ENCODE measurements at places on chromosomes 12 and 14.

GRCh38 chr14:53999061-53999488 lies 42.5 kb upstream of the BMP4 start:
- DNase-seq: no peak

- DNase-seq: no peak
Measured at GRCh38 chr12:64685050-64685449, 74.2 kb downstream of the GNS start.

GRCh38 chr12:112599871-112600270 lies 181.1 kb downstream of the PTPN11 start:
- DNase-seq: no peak

- DNase-seq: no peak
Measured at GRCh38 chr12:41485203-41485602, 297.1 kb downstream of the PDZRN4 start.

- DNase-seq: no peak
Measured at GRCh38 chr14:20184181-20184580, 6.5 kb upstream of the OR11G2 start.

- no peak for DNase-seq
Measured at GRCh38 chr12:41956353-41956752, 188.3 kb downstream of the GXYLT1 start.

DNA sequence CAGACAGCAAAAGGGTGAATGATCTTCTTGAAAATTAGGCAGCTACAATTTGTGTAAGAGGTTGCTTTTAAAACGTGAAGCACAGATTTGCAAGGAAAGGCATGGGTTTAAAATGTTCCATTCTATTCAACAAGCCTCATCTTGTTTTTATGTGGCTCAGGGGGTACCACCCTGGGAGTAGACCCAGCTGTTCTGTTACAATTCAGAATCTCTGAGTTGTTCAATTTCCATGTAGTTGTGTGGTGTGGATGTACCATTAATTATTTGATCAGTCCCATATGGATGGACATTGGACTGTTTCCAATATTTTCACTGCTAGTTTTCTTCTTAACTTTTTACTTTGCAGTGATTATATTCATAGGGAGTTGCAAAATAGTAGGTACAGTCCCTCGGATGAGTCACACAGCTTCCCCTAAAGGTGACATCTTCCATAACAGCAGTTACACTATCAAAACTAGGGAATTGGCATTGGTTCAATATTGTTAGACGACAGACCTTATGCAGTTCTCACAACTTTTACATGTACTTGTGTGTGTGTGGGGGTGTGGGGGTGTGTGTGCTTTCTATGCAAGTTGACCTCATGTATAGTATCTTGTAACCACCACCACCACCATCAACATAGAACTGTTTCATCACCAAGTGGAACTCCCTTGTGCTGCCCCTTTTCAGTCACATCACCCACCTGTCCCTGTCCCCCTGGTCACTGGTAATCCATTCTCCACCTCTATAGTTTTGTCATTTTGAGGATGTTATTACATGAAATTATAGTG lies 59.0 kb upstream of the CAPRIN2 start:
- no peak for DNase-seq

GRCh38 chr14:42222924-42223471 lies 616.3 kb downstream of the LRFN5 start:
- peak; percentile 64 for DNase-seq

GRCh38 chr12:6641131-6641530 lies 5.4 kb upstream of the LPAR5 start:
- DNase-seq: peak; percentile 60

GRCh38 chr14:54653712-54654469 lies 87.0 kb downstream of the SAMD4A start:
- DNase-seq: no peak

GRCh38 chr14:29321646-29322045 lies 555.1 kb downstream of the FOXG1 start:
- no peak for DNase-seq

- no peak for DNase-seq
Measured at GRCh38 chr12:127025545-127025944, 1241.4 kb upstream of the TMEM132C start.

GRCh38 chr12:9123781-9124382 lies 8.2 kb upstream of the A2M start:
- no peak for DNase-seq

DNA sequence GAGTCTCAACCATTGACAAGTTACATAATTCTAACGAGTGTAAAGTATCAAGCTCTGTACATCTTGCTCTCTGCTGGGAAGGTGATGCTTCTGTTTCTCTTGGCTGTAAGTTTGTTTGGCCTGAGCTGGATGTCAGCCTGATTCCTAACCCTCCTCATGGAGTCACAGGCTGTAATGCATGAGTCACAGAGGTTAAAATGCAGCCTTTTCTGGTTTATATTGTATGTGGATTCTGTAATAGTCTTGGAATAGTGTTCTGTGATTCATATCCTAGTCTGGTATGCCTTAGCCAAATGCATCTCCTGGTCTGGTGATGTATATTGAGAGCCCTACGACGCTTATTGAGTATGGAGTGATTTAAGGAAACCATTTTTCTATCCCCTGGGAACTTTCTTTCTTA lies 104.5 kb upstream of the FRMD6 start:
- DNase-seq: no peak

DNA sequence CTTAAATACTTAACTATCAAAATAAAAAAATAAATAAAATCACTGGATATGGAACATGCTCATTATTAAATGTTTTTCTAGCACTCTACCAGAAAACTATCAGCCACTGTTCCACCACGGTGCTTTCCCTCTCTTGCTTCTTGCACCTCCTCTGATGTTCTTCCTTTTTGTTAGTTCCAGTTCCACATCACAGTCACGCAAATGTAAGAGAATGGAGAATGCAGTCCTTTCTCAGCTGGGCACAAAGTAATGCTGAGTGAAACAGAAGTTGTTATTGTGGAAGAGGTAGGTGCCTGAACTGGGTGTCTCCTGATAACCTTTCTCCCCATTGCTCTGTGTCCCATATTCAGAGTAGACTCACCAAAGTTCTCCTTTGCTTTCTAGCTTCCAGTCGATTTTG lies 1116.9 kb upstream of the TMEM132C start:
- no peak for DNase-seq

DNA sequence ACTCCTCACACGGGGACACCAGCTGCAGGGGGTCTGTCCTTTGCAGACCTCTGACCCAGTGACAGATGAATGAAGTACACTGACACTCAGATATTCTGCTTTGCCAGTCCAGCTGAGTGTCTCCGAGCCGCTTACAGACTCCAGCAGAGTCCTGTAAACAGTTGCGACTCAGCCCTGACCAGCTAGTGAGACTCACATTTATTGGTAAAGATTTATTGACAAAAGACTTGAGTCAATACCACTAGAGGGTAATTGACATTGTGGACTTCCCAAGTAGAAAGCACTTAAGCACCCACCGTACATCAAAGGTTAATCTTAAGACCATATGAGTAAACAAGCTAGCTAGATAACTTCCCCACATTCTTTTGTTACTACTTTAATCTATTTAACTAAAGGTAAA lies 9.8 kb upstream of the FKBP4 start:
- DNase-seq: no peak

- DNase-seq: no peak
Measured at GRCh38 chr12:12079291-12079690, 8.6 kb downstream of the BCL2L14 start.

- no peak for DNase-seq
Measured at GRCh38 chr12:128339631-128340030, 72.7 kb downstream of the TMEM132C start.

DNA sequence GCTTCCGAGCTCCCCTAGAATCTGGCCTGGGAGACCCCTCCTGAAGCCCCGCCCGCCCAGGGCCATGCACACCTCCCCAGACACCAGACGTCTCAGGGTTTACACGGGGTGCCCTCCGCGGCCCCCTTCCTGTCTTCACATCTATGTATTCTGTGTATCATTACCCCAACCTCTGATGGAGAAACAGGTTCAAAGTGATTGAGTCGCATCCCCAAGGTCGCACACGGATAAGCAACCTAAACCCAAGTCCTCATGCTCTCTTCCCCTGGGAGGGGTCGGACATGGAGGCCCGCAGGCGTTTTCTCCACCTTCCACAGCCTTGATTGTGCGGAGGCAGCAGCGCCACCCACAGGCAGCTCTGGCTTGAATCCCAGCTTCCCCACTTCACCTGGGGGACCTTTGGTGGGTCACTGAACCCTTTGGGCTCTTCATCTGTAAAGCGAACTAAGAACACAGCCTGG lies 237.3 kb downstream of the BCL11B start:
- no peak for DNase-seq

- no peak for DNase-seq
Measured at GRCh38 chr14:79136071-79137044, 966.2 kb downstream of the NRXN3 start.

- DNase-seq: no peak
Measured at GRCh38 chr14:41404126-41404525, 202.6 kb upstream of the LRFN5 start.

GRCh38 chr12:114636723-114637480 lies 47.1 kb downstream of the TBX3 start:
- peak; percentile 9 for DNase-seq

GRCh38 chr12:105470601-105471000 lies 140.1 kb downstream of the C12orf75 start:
- DNase-seq: no peak

DNA sequence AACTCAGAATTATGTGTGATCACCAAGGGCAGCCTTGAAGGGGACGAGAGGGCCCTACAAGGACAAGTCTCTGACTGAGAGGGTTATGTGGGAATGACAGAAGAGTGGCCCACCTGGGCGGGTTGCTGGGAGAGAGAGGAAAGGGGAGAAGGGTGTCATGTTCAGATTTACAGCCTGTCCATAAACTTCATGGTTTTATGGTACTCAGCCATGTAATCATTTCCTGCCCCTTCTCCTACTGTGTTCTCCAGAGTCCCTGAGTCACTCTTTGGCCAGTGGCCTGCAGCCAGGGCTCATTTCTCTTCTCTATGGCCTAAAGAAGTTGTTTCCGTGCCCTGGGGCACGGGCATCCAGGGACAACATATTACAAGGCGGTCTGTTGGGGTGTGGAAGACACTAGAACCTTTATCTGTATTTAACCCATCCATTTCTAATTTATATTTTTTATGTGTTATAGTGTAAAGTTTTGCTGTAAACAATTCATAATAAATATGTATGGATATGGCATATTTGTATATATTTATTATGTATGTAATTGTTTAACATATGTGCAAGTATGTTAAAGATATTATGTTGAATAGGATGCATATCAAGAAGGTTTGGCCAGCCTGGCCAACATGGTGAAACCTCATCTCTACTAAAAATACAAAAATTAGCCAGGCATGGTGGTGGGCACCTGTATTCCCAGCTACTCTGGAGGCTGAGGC lies 26.9 kb downstream of the DDX47 start:
- DNase-seq: no peak

GRCh38 chr12:116927244-116927940 lies 16.6 kb downstream of the FBXW8 start:
- no peak for DNase-seq

GRCh38 chr12:92558806-92559205 lies 144.0 kb upstream of the PLEKHG7 start:
- DNase-seq: no peak

DNA sequence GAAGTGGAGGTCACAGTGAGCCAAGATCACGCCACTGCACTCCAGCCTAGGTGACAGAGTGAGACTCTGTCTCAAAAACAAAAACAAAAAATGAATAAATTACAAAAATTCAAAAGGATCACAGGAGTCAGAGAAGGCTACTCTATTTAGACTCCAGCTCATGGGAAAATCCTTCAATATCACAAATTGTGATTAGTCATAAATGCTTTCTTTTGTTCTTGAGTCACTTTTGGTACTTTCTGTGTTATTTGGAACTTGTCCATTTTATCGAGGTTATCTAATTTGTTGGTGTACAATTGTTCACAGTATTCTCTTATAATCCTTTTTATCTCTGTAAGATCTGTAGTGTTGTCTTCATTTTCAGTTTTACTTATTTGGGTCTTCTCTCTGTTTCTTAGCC lies 18.9 kb downstream of the ALDH2 start:
- DNase-seq: no peak

GRCh38 chr12:55850401-55850800 lies 7.7 kb upstream of the MMP19 start:
- DNase-seq: no peak

DNA sequence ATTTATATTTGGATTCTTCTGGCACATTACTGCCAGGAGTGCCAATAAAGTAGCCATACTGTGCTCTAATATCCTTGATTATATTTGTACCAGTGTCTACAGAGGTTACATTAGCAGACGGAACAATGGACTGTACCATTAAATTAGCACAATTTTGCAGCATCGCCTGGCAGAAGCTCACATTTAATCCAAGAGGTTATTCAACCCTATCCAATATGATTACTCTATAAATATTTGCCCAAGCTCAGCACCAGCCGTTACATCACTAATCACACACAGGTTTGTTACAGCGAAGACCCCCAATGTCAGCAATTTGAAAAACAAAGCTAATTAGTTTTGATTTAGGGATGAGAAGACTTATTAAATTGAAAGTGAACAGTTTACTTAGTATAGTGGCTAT lies 16.9 kb upstream of the MGST1 start:
- DNase-seq: no peak

DNA sequence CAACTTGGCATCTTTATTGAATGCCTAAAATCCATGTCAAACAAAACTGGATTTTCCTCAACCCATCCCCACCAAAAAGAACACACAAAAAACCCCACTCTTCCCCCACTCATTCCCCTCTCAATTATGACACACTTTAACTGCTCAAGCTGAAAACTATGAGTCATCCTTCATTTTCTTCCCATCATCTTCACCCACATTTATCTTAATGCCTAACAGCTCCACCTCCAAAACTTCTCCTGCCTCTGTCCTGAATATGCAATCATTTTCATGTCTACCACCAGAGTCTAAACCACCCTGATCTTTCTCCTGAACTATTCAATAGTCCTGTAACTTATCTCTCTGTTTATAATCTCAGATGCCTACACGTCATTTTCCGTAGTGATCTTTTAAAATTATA lies 239.7 kb downstream of the BCAT1 start:
- DNase-seq: no peak

GRCh38 chr14:92625213-92625612 lies 111.6 kb downstream of the RIN3 start:
- DNase-seq: no peak

- DNase-seq: peak; percentile 40
Measured at GRCh38 chr12:69007101-69007854, 74.3 kb upstream of the CPM start.

DNA sequence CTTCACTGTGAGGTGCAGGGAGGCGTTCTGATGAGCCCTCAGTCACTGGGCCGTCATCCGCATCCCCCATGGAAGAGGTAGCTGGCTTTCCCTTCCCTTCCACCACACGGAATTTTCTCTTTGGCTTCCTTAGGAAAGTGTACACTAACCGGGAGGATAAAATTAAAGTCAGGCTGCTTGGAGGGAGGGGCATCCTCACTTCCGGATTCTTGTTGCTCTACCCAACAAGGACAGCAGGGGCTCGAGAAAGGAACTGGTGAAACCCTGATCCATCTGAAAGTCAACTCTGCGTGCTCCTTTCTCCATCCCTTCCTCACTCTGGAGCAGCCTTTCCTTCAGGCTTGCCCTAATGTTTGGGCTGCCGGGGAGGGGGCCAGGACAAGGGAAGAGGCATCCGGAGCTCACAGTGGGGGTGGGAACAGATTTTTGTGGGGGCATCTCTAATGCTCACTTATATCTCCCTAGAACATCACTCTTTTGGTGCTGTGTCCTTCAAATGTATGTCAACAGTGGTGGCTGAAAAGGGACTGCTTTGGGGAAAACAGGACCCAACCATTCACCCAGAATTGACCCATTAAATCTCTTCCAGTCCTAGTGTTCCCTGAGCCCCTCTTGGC lies 101.4 kb upstream of the FKBP4 start:
- DNase-seq: no peak

- DNase-seq: no peak
Measured at GRCh38 chr12:69046920-69047319, 113.9 kb upstream of the CPM start.
